ENCODE measurements at places on chromosomes 6 and 20.

- DNase-seq = no peak
- H3K27ac ChIP-seq = no peak overlapping the region
- no peaks in the 10 kb centered on the region for H3K36me3 ChIP-seq
- no peaks in the 10 kb centered on the region for H3K27me3 ChIP-seq
These were observed 474.9 kb upstream of the AGPAT4 start for GRCh38 chr6:161748535-161749416.

DNA sequence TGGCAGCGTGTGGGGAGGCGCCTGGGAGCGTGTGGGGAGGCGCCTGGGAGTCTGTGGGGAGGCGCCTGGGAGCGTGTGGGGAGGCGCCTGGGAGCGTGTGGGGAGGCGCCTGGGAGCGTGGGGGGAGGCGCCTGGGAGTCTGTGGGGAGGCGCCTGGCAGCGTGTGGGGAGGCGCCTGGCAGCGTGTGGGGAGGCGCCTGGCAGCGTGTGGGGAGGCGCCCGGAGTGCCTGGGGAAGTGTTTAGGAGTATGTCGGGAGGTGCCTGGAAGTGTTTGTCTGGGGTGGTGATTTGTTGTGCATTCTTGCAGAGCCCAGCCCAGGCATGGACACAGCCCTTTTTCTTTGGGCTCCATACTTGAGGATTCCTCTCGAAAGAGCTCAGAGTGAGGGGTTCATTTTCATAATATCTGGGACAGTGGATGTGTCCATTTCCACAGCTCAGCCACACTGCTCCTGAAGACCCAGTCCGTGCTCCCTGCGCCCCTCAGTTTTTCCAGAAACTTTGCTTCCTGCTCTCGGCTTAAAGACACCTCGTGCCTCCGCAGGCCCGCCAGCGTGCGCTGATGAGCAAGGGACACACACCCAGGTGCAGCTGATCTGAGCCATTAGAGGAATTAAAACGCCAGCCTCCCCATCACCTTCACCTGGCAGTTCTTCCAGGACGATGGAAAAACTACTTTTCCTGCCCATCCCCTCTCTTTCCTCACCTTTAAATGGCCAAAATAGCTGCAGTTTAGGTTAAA, 172.2 kb upstream of the THBS2 start:
- H3K27ac ChIP-seq = no peak overlapping the region
- H3K4me3 ChIP-seq = no peak overlapping the region
- H3K36me3 ChIP-seq = no peaks in the 10 kb centered on the region
- H3K4me1 ChIP-seq = no peaks in the 10 kb centered on the region

DNA sequence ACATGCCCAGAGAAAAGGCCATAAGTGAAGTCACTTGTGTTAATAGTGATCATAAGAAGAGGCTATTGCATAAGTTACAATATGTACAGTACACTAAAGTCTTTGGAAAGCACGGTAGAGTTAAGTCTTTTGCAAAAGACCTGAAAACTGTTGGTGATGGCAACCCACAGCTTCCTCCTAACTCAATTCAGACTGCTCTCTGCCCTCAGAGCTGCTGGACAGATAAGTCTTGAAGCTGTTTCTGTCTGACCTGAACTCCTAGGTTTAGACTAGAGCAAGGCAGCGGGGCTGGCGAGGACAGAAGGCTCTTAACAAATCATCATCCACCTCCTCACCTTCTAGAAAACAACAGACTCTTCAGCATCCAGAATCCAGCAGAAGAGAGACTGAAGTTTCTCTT, 125.4 kb downstream of the CD24 start:
- no peak overlapping the region for H3K27ac ChIP-seq
- no peaks in the 10 kb centered on the region for H3K27me3 ChIP-seq
- H3K36me3 ChIP-seq = no peaks in the 10 kb centered on the region
- no peaks in the 10 kb centered on the region for H3K4me1 ChIP-seq
- H3K4me3 ChIP-seq = no peak overlapping the region

- H3K27ac ChIP-seq = no peak overlapping the region
- H3K36me3 ChIP-seq = no peaks in the 10 kb centered on the region
- DNase-seq = no peak
- H3K4me1 ChIP-seq = no peaks in the 10 kb centered on the region
- no peaks in the 10 kb centered on the region for H3K27me3 ChIP-seq
- H3K4me3 ChIP-seq = no peak overlapping the region
These were observed 175.2 kb downstream of the CDKAL1 start for GRCh38 chr6:20709451-20709850.

DNA sequence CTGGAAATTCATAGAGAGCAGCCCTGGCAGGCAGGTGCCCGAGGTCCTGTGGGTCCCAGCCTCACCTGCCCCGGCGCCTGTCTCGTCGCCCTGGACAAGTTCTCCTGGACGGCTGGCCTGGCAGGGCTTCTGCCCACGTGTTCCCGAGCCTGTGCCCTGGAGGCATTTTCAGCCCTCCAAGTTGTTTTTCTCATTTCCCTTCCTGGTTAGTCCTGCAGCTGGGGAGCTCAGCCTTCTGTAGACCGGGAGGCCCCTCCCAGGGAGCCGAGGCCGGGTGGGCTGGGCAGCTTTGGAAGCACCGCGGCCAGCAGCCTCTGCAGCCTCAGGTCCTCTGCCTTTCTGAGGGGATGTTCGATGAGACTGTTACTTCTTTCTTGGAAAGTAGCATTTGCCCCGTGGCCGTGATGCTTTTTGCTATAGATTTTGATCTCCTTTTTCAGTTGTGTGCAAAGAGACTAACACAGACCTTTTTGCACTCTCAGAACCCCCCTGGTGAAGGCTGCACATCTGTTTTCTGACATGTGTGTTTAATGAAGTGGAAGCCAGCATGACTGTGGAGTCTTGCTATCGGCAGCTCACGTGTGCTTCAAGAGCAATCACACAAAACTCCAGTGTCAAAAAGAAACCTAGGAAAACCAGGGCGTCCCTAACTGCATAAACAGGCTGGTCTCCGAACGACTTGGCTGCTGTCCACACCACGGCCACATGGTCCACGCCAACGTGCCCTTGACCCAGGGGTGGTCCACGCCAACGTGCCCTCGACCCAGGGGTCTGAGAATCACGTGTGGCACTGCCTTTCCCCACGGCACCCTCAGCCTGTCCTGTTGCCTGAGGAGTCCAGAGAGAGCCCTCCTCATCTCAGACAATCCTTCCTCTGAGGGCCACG, 207.5 kb downstream of the SMOC2 start:
- H3K36me3 ChIP-seq = no peaks in the 10 kb centered on the region
- H3K4me3 ChIP-seq = no peak overlapping the region
- no peaks in the 10 kb centered on the region for H3K27me3 ChIP-seq

DNA sequence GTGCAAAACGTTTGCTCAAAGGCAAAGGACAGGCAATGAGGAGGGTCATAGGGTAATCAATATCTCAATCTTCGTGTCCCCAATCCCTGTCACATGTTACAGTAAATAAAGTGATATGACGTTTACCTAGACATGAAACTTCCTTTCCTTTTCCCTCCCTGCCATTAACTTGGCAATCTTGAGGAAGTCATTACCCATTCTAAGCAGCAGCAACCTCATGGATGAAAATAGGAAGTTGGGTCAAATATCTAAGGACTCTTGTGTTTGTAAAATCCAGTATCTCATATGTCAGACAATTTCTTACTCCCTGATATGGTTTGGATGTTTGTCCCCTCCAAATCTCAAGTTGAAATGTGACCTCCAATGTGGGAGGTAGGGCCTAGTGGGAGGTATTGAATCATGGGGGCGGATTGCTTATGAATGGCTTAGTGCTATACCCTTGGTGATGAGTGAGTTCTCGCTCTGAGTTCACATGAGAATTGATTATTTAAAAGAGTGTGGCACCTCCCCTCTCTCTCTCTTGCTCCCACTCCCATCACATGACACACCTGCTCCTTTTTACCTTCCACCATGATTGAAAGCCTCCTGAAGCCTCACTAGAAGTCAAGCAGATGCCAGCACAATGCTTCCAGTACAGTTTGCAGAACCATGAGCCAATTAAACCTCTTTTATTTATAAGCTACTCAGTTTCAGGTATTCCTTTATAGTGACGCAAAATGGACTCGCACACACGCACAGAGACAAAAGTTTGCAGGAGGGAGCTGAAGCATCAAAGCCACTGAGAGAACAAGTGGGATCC, 545.9 kb upstream of the JARID2 start:
- no peaks in the 10 kb centered on the region for H3K27me3 ChIP-seq
- H3K4me3 ChIP-seq = no peak overlapping the region
- no peak for DNase-seq

GRCh38 chr6:108557494-108558371, 3.0 kb upstream of the FOXO3 start:
- H3K36me3 ChIP-seq = no peaks in the 10 kb centered on the region
- H3K4me1 ChIP-seq = peaks cover 23% of the 10 kb centered on the region
- peak; percentile 90 for DNase-seq
- H3K27ac ChIP-seq = peak overlapping the region; percentile 99

- no peaks in the 10 kb centered on the region for H3K27me3 ChIP-seq
- H3K36me3 ChIP-seq = no peaks in the 10 kb centered on the region
- H3K27ac ChIP-seq = no peak overlapping the region
- H3K4me1 ChIP-seq = no peaks in the 10 kb centered on the region
- DNase-seq = no peak
These were observed 22.3 kb upstream of the ANKEF1 start for GRCh38 chr20:10012464-10012863.

DNA sequence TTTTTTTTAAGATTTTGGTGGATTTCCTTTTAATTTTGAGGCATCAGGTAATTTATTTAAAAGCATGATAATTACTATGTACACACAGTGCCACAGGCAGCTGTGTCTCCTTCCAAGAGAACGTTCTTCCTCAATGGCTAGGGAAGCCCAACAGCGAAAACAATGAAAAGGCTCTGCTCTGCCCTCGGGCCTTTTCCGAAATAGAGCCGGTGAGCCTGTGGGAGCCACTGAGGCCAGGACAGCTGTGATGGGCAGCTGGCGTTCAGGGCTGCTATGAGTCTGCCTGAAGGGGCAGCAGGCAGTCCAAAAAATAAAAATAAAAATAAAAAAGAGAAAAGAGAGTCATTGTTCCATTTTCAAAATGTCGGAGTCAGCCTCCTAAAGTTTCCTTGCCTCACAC, 443.8 kb downstream of the KIF16B start:
- no peaks in the 10 kb centered on the region for H3K4me1 ChIP-seq
- no peak overlapping the region for H3K27ac ChIP-seq
- H3K4me3 ChIP-seq = no peak overlapping the region

DNA sequence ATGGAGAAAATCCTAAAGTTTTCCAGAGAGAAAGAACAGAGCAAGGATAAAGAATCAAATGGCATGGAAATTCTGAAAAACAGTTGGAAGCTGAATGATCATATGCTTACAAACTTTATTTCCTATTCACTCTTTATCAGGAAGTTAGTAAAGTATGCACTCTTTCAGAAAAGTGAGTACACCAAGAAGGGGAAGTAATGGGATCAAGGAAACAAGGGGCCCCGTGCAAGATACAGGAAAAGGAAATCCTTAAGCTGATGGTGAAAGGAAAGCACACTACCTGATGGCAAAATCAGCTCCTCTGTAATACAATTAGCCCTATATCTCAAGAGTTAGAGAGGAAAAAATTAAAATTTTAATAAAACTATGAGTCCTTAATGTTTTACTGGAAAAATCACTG, 14.0 kb downstream of the CALHM6 start:
- no peaks in the 10 kb centered on the region for H3K36me3 ChIP-seq
- H3K4me3 ChIP-seq = no peak overlapping the region
- no peaks in the 10 kb centered on the region for H3K4me1 ChIP-seq
- H3K27me3 ChIP-seq = peaks cover 6% of the 10 kb centered on the region
- DNase-seq = no peak

DNA sequence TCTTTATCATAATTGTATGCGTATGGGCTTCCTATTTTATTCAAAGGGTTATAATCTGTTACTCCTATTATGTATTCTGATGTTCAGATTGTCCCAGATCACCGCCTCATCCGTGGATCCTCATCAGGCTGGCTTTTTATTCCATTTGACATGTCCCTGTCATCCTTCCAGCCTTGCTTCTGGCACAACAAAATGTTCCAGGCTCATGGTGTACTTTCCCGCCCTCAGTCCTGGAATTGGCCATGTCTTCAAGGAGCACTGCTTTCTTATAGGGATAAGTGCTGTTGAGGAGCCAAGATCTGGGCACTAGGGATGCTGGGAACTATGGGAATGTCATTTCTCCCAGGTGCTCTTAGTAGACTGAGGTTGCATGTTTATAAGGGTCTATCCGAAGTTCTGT, 207.8 kb downstream of the JARID2 start:
- H3K27me3 ChIP-seq = no peaks in the 10 kb centered on the region
- no peak for DNase-seq
- peaks cover 4% of the 10 kb centered on the region for H3K36me3 ChIP-seq
- no peak overlapping the region for H3K4me3 ChIP-seq

GRCh38 chr6:5706124-5707033, 300.3 kb downstream of the NRN1 start:
- H3K27ac ChIP-seq = no peak overlapping the region
- H3K4me1 ChIP-seq = no peaks in the 10 kb centered on the region
- no peaks in the 10 kb centered on the region for H3K36me3 ChIP-seq
- no peak for DNase-seq
- H3K4me3 ChIP-seq = no peak overlapping the region

DNA sequence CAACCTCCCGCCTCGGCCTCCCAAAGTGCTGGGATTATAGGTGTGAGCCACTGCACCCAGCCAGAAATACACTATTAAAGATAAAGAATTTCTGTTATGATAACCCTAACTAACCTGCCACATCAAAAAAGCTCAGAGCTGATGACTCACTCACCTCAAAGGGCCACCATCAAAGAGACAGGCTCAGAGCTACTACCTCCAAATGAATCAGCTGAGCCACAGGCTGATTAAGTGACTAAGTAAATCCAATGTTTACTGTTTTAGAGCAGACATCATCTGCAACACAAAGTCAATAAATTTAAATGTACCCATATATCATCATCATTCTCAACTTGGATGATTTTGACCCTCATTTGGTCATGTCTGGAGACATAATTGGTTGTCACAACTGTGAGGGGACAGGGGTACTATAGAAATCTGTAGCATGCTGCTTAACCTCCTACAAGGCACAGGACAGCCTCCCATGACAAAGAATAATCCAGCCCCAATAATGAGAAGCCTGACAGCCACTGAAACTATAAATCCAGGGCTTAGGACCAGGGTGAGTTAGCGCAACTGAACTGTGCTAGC, 106.5 kb downstream of the ATP9A start:
- no peaks in the 10 kb centered on the region for H3K36me3 ChIP-seq
- H3K4me1 ChIP-seq = no peaks in the 10 kb centered on the region
- H3K27ac ChIP-seq = no peak overlapping the region
- H3K27me3 ChIP-seq = no peaks in the 10 kb centered on the region
- no peak overlapping the region for H3K4me3 ChIP-seq

DNA sequence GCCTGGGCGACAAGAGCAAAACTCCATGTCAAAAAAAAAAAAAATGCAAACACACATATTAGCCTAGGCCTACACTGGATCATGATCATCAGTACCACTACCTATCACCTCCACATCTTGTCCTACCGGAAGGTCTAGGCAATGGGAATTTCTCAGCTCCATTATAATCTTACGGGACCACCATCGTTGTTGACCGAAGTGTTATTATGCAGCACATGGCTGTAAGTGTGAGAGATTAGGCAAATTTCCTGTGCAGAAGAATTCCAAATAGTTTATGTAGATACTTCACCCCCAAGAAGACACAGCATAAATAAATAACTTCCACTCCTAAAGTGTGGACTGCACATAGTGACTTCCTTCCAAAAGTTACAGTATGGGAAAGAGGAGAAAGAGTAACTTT, 16.8 kb upstream of the KIAA1755 start:
- DNase-seq = no peak
- no peaks in the 10 kb centered on the region for H3K27me3 ChIP-seq
- H3K4me3 ChIP-seq = no peak overlapping the region
- no peak overlapping the region for H3K27ac ChIP-seq
- no peaks in the 10 kb centered on the region for H3K4me1 ChIP-seq
- no peaks in the 10 kb centered on the region for H3K36me3 ChIP-seq

Measured in upper lobe of right lung (tissue), 1 donor.